Cardiac septum (tissue), 1 donor: ENCODE measurements at places on chromosomes 6 and 20. TPM values are rescaled to one million over a fixed set of nuclear protein-coding genes. Genes with fewer than 3 reads are reported as not detected.

DNA sequence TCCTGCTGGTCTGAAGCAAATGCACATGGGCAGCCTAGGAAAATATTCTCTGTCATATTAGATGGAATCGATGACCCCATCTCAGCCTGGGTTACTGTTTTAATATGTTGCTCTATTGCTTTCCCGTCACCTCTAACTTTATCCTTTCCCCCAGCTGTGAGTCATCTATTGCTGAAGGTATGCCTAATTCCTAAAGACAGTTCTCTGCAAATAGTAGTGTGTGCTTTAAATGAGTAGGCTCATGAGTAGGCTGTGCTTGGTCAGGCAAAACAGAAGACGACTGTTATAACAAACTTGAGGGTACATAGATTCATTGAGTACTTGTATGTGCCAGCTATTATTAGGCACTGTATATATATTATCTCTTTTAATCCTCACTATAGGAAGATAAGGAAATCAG, 47.2 kb downstream of the CTNNBL1 start:
- DNase-seq = no peak

GRCh38 chr6:67201563-67201962, 1433.5 kb upstream of the ADGRB3 start:
- DNase-seq = no peak

DNA sequence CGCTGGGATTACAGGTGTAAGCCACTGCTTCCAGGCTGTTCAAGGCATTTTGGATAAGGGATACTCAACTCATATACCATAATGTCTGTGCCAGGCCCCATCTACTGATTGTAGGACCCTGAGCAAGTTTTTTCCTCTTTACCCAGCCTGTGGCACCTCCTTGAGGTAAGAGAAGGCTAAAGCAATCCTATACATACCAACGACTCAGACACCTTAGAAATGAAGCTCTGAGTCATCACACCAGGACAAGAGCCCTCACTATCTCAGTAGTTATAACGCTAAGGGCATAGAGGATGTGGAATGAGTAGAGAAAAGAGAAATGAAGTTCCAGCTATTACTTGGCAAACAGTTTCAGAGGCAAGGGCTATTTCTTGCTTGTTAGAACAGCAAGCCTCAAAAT, 16.9 kb downstream of the NDRG3 start:
- DNase-seq = no peak

GRCh38 chr6:21907291-21907690, 313.7 kb downstream of the SOX4 start:
- no peak for DNase-seq

- DNase-seq = no peak
Observed at GRCh38 chr6:141946502-141946901, 186.2 kb upstream of the GJE1 start.

GRCh38 chr6:112202639-112203341, 51.6 kb downstream of the LAMA4 start:
- DNase-seq = no peak

PRDM13 gene
- not detected for total RNA-seq

COL12A1 gene
- total RNA-seq = 40.3 TPM

BANF2 gene
- not detected for total RNA-seq

COL11A2 gene
- total RNA-seq = 1.7 TPM

BTBD3 gene
- total RNA-seq = 25.7 TPM

SNAP25 gene
- total RNA-seq = 1.2 TPM
